ENCODE measurements at places on chromosomes 3 and 15. TPM values are rescaled to one million over a fixed set of nuclear protein-coding genes. Genes with fewer than 3 reads are reported as not detected.

The LRTM1 gene
- not detected for total RNA-seq

The CHRM5 gene
- total RNA-seq = not detected

The PLCD1 gene
- total RNA-seq = 27.2 TPM

The CCR5 gene
- total RNA-seq = not detected

The POLG gene
- total RNA-seq = 57.0 TPM

The PCOLCE2 gene
- 28.0 TPM for total RNA-seq

The PROS1 gene
- 38.6 TPM for total RNA-seq

The CLDN16 gene
- not detected for total RNA-seq

The DUOXA2 gene
- not detected for total RNA-seq

The EPHB3 gene
- 1.4 TPM for total RNA-seq

The IDH3A gene
- 23.9 TPM for total RNA-seq

The CP gene
- total RNA-seq = 0.73 TPM

The SCG3 gene
- not detected for total RNA-seq

The HYAL1 gene
- total RNA-seq = 3.7 TPM

The SOX14 gene
- total RNA-seq = not detected

The GRIP2 gene
- not detected for total RNA-seq

The SH2D7 gene
- total RNA-seq = not detected

The CYP8B1 gene
- total RNA-seq = not detected

The EHD4 gene
- total RNA-seq = 20.3 TPM

The ERC2 gene
- under 0.01 TPM for total RNA-seq

The MNS1 gene
- 3.5 TPM for total RNA-seq

The DPPA4 gene
- not detected for total RNA-seq

The HTR3E gene
- not detected for total RNA-seq

The ZPLD1 gene
- total RNA-seq = not detected

The ACTC1 gene
- total RNA-seq = not detected

The COL6A5 gene
- total RNA-seq = not detected

The NDN gene
- 76.8 TPM for total RNA-seq

The CHL1 gene
- 0.20 TPM for total RNA-seq

The UROC1 gene
- not detected for total RNA-seq

The TRIM42 gene
- not detected for total RNA-seq

The CADPS gene
- under 0.01 TPM for total RNA-seq
